ENCODE measurements at places on chromosomes 7 and 10. TPM values are rescaled to one million over a fixed set of nuclear protein-coding genes. Genes with fewer than 3 reads are reported as not detected.
A peak's percentile ranks its signal among the peaks of the same experiment; 100 is the strongest.

DNA sequence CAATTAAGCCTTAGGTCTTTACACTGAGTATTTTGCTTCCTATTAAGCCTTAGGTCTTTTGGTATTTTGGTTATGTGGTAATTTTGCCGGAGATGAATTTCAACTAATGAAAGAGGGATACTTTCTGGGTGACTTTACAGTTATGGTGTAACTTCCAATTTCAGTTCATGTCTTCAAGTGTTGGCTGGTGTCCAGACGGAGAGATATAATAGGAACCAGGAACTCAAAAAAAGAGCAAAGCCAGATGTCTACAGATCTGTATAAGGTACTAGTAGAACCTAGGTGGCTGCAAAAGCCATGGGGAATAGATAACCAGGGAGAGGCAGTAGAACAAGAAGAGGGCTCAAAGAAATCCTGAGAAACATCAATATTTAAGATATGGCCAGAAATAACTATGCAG is 12.3 kb downstream of the ERCC6 start:
- no peak for DNase-seq

GRCh38 chr7:98400542-98401340 is at the start of gene BAIAP2L1:
Gene BAIAP2L1, minus strand, starts transcription at chr7:98401090. Its CDS starts 238 bp downstream, at chr7:98400852.
- peak; percentile 82 for DNase-seq

- DNase-seq = no peak
These were observed 241.0 kb downstream of the WDR11 start for GRCh38 chr10:121091961-121092719.

GRCh38 chr7:2279896-2280295 is 34.3 kb downstream of the SNX8 start:
- DNase-seq = no peak

GRCh38 chr7:117019786-117020590 is 66.7 kb downstream of the ST7 start:
- no peak for DNase-seq

Gene LMTK2
- 18.6 TPM for total RNA-seq

Gene KDM7A
- total RNA-seq = 9.5 TPM

DNA sequence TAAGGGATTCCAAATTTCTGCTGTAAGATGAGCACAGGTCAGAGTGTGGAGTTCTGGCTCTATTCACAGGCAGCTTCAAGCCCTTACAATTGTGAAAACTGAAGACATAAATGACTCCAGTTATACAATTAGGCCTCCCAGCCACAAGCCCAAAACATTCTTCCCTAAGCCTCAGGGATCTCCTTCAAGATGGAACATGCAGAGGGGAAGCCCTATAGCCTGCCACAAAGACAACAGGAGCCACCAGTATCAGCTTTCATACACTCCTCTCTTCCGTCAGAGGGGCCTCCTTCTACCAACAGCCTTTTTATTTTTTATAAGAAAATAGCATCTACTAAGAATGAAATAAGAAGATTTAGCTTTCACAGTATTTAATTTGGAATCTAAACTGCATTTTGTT is 46.5 kb downstream of the DLD start:
- DNase-seq = no peak

GRCh38 chr10:11178606-11179515 is 161.2 kb downstream of the CELF2 start:
- peak; percentile 76 for DNase-seq

DNA sequence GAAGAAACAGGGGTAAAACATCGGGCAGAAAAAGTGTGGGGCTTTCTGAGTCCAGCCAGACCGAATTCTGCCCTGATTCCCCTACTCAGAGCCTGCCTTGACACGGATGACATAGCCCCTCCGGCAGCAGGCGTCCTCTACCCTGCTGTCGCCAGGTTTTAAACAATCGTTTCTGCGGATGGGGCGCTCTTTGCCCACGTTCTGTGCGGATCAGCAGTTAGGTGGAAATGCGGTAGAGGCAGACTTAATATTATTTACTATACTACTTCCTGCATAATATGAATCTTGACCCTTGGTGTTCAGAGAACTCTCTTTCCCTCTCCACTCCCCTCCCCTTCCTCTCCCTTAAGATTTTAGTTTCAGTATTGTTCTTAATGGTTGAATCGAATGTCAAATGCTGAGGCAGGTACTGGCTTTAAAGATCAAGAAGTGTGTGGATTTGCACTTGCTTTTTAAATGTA is 2.4 kb downstream of the GATA3 start:
- DNase-seq = peak; percentile 49

DNA sequence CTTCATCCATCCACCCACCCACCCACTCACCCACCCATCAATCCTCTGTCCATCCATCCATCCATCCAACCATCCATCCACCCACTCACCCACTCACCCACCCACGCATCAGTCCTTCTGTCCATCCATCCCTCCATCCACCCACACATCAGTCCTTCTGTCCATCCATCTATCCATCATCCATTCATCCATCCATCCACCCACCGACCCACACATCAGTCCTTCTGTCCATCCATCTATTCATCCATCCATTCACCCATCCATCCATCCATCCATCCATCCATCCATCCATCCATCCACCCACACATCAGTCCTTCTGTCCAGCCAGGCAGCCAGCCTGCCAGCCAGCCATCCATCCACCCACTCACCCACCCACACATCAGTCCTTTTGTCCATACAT is 15.8 kb upstream of the GRIFIN start:
- no peak for DNase-seq

DNA sequence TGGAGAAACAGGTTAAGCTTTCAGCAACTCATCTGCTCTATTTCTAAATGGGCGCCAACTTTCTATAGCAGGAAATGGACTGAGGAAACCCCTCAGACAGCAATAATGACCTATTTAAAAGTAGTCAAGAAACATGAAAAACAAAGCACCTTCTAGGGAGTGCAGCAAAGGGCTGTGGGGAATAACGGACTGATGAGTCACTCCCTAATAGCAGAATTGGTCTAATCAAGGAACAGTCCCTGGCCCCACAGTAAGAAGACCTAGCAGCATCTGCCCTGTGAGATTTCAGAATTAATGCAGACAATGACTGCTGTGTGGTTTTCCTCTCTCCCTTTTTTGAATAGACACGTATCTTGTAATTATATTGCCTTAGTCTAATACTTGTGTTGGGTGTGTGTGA is 602.9 kb downstream of the IPMK start:
- DNase-seq = no peak
